ENCODE measurements at places on chromosomes 16 and 17.

DNA sequence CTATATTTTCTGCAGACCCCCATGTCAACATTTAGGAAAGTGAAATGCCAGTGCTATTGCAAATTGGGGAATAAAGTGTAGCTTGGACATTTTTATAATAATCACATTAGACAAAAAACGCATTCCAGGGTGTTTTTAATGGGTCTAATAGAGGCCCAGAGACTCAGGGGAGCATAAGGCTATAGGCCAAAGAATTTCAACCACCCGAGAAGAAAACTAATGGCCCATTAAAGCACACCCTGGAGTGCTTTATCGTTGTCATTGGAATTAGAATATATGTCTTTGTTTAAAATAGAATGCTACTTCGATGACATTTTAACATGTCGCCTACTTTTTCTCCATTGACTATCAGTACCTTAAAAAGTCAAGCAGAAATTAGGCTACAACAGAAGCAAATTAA, 414.1 kb upstream of the CDH8 start:
- no peak for DNase-seq

GRCh38 chr17:48799069-48799723, 17.8 kb downstream of the TTLL6 start:
- DNase-seq = no peak

GRCh38 chr17:60256174-60256573, 106.4 kb downstream of the CA4 start:
- no peak for DNase-seq

GRCh38 chr17:49473900-49474751, 21.0 kb upstream of the NGFR start:
- no peak for DNase-seq

GRCh38 chr17:56812901-56813388, 20.8 kb downstream of the C17orf67 start:
- DNase-seq = no peak

GRCh38 chr17:9666461-9667050, 21.2 kb downstream of the USP43 start:
- DNase-seq = no peak

DNA sequence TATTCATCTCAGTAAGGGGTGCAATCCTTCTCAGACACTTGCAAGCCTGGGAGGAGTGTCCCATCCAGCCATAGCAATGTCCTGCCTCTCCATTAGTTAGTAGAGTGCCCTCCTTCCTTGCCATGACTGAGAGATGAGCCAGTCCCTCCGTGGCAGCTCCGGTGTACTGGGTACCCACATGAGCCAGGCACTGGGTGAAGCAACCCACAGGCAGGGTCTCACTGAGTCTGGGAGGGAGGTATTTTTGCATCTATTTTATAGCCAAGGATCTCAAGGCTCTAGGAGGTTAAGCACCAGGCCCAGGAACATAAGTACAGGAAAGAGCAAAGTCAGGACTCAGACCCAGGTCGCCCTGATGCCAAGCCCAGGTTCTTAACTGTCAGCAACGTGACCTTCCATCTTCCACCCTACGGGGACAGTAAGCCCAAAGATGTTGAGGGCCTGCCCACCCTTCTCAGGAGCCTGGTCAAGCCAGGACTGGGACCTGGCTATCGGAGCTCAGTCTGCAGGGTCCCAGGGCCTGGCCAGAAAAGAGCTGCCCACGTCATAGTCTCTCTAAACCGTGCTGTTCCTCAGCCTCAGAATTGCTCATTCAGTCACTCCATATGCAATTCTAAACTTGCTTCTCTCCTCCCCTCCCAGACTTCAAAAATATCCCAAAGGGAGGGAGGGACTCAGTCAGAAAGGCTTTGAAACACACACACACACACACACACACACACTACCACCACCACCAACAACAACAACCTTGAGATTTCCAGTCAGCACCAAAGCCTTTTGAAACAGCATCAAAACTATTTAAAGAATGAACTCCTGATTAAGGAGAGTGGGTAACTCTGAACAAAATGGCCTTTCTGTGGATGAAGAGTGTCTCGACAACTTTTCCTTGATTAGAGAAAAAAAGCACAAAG, 16.6 kb downstream of the NOS2 start:
- no peak for DNase-seq

DNA sequence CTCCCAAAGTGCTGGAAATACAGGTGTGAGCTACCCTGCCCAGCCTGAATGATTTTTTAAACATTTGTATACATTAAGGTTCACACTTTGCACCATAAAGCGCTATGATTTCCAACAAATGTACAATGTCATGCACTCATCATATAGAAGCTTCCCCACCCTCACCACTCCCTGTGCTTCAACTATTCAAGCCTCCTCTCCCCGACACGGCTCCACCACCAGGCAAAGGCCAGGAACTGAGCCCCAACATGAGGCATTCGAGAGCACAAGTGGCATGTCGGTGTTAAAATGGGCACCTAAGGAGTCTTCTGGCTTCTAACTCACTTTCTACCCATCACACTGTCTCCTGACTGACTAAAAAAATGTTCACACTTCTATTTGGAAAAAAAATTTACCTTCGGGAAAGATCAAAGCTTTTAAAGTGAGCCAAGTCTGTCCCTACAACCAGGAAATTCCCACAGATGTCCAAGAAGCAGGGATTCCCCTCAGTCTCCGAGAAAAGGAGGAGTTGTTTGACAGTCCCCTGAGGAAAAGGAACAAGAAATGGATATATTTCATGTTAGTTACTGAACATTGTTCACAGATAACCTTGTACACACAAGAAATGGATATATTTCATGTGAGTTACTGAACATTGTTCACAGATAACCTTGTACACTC, 37.7 kb downstream of the TMEM204 start:
- no peak for DNase-seq

DNA sequence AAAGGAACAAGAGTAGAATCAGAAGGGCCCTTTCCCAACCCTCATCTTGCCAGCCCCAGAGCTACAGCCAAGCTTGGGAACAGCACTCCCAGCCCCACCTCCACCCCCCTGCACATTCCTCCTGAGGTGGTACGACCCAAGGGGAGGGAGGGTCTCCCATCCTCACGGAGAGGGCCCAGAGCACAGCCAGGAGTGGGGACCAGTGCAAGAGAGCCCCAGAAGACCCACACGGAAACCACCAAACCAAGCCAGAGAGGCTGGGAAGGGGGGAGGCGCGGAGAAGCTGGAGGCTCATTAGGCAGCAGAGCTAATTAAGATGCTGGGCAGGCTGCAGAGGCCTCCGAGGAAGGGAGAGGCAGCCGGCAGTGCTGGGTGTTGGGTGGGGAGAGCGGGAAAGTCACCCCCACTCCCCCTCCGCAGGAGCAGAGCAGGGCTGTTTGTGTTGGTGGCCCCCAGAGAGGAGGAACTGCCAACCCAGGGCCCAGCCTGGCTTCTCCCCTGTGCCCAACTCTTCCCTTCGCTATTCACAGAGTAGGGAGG, 2.4 kb downstream of the CACNB1 start:
- no peak for DNase-seq

All from HuH-7.5 (cell line).